ENCODE measurements at places on chromosomes 16 and 17. TPM values are rescaled to one million over a fixed set of nuclear protein-coding genes. Genes with fewer than 3 reads are reported as not detected.

Gene TERB1
- not detected for total RNA-seq

GRCh38 chr16:76386784-76387183, 109.6 kb downstream of the CNTNAP4 start:
- DNase-seq, result no peak

- no peak for DNase-seq
Observed at GRCh38 chr17:22268214-22268911, 576.0 kb downstream of the KCNJ18 start.

- peak; percentile 73 for DNase-seq
Observed at GRCh38 chr17:59165933-59166342, 10.4 kb downstream of the PRR11 start.

GRCh38 chr17:30450125-30451027, 26.8 kb upstream of the GOSR1 start:
- DNase-seq, result peak; percentile 15

DNA sequence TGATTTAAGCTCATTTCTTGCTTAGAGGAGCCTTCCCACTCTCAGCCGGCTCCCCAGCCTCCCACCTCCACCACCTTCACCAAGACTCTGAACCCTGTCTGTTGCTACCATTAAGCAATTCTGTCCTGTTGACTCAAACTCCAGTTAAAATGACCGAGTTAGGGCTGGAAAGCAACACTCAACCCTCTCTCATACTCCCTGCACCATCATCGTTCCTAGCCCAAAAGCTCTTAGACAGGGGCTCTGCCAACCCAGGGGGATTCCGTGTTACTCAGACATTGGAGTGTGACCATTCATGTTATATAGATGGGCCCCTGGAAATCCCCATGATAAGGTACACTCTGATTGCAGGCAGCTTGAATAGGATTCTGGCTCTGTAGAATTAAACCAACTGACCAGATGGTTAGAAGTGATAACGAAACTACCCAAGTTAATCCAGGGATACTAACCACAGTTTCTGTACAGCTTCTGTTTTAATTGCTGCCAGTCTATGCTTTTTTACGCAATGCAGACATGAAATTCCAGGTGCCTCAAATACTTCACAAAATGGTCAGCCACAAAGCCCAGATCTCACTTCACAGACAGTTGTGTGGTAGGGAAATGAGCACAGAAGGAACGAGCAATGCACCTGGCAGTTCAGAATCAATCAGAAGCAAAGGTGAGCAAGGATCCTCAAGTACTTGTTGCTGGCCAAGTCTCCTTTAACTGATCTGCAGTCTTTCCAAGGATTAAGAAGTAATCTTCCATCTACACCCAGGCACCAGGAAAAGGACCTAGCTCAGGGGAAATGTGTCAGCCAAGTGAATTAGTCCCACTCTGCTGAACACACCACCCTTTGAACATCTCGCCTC, 2.1 kb downstream of the SSTR2 start:
- no peak for DNase-seq

GRCh38 chr16:57493767-57494166, 7.5 kb upstream of the DOK4 start:
- DNase-seq, result no peak
